ENCODE measurements at places on chromosomes 3 and 15. TPM values are rescaled to one million over a fixed set of nuclear protein-coding genes. Genes with fewer than 3 reads are reported as not detected.

GRCh38 chr15:39312984-39313383 is 267.9 kb upstream of the THBS1 start:
- H3K27ac ChIP-seq = no peak overlapping the region
- H3K27me3 ChIP-seq = no peaks in the 10 kb centered on the region
- H3K4me3 ChIP-seq = no peak overlapping the region
- H3K4me1 ChIP-seq = peaks cover 26% of the 10 kb centered on the region

- no peaks in the 10 kb centered on the region for H3K36me3 ChIP-seq
- peaks cover 39% of the 10 kb centered on the region for H3K27me3 ChIP-seq
- H3K27ac ChIP-seq = no peak within 1 kb of the TSS
- peak; percentile 49 for DNase-seq
- no peaks in the 10 kb centered on the region for H3K4me1 ChIP-seq
- 0 out of 2 replicates have a peak within 1 kb of the TSS, but pooled peaks have one; percentile 32 for H3K4me3 ChIP-seq
Observed at GRCh38 chr15:101489599-101490407, at the start of gene PCSK6. Gene PCSK6 (minus strand): TSS chr15:101489707. CDS start chr15:101489670, 37 bp downstream.

- H3K27ac ChIP-seq = no peak overlapping the region
- H3K4me3 ChIP-seq = no peak overlapping the region
- H3K27me3 ChIP-seq = no peaks in the 10 kb centered on the region
- H3K4me1 ChIP-seq = no peaks in the 10 kb centered on the region
- no peaks in the 10 kb centered on the region for H3K36me3 ChIP-seq
Observed at GRCh38 chr15:82031871-82032270, 13.9 kb downstream of the MEX3B start.

- no peak overlapping the region for H3K4me3 ChIP-seq
- peaks cover 56% of the 10 kb centered on the region for H3K4me1 ChIP-seq
- peak overlapping the region; percentile 95 for H3K27ac ChIP-seq
- 0 out of 2 replicates have a peak, but pooled peaks cover 4% of the 10 kb centered on the region for H3K36me3 ChIP-seq
- H3K27me3 ChIP-seq = no peaks in the 10 kb centered on the region
Observed at GRCh38 chr3:58384381-58385090, 49.1 kb downstream of the PDHB start.

GRCh38 chr3:23697416-23697815 is 108.3 kb upstream of the UBE2E1 start:
- no peak overlapping the region for H3K27ac ChIP-seq
- no peaks in the 10 kb centered on the region for H3K4me1 ChIP-seq
- no peaks in the 10 kb centered on the region for H3K36me3 ChIP-seq
- H3K27me3 ChIP-seq = no peaks in the 10 kb centered on the region
- H3K4me3 ChIP-seq = no peak overlapping the region

GRCh38 chr3:184359610-184360009 is 1.8 kb downstream of the CLCN2 start:
- no peaks in the 10 kb centered on the region for H3K27me3 ChIP-seq
- H3K36me3 ChIP-seq = no peaks in the 10 kb centered on the region
- H3K27ac ChIP-seq = no peak overlapping the region
- no peak for DNase-seq

GRCh38 chr15:67880651-67881182 is 40.9 kb upstream of the RNU6-1 start:
- DNase-seq = peak; percentile 26
- no peaks in the 10 kb centered on the region for H3K36me3 ChIP-seq
- H3K4me1 ChIP-seq = no peaks in the 10 kb centered on the region
- H3K27me3 ChIP-seq = no peaks in the 10 kb centered on the region

- no peak for DNase-seq
- H3K27ac ChIP-seq = no peak overlapping the region
- H3K27me3 ChIP-seq = no peaks in the 10 kb centered on the region
- H3K36me3 ChIP-seq = no peaks in the 10 kb centered on the region
- peaks cover 10% of the 10 kb centered on the region for H3K4me1 ChIP-seq
- H3K4me3 ChIP-seq = no peak overlapping the region
Observed at GRCh38 chr15:58380280-58380945, 51.4 kb upstream of the LIPC start.

- no peaks in the 10 kb centered on the region for H3K4me1 ChIP-seq
- no peaks in the 10 kb centered on the region for H3K27me3 ChIP-seq
- no peak overlapping the region for H3K27ac ChIP-seq
- no peak for DNase-seq
Observed at GRCh38 chr3:158101335-158102241, 4.6 kb downstream of the SHOX2 start.

- H3K4me1 ChIP-seq = peaks cover 12% of the 10 kb centered on the region
- peak; percentile 38 for DNase-seq
- no peak overlapping the region for H3K27ac ChIP-seq
- no peaks in the 10 kb centered on the region for H3K36me3 ChIP-seq
Observed at GRCh38 chr15:63166219-63166618, 8.9 kb upstream of the RPS27L start.

GRCh38 chr3:168030577-168030976 is 65.1 kb downstream of the GOLIM4 start:
- no peaks in the 10 kb centered on the region for H3K27me3 ChIP-seq
- peaks cover 12% of the 10 kb centered on the region for H3K4me1 ChIP-seq
- peaks cover 52% of the 10 kb centered on the region for H3K36me3 ChIP-seq

GRCh38 chr3:48548126-48548525 is 8.5 kb downstream of the PFKFB4 start:
- DNase-seq = no peak
- no peaks in the 10 kb centered on the region for H3K27me3 ChIP-seq
- no peaks in the 10 kb centered on the region for H3K36me3 ChIP-seq

- no peaks in the 10 kb centered on the region for H3K27me3 ChIP-seq
- H3K4me3 ChIP-seq = peak within 1 kb of the TSS; percentile 85
- H3K4me1 ChIP-seq = peaks cover 19% of the 10 kb centered on the region
- peaks cover 9% of the 10 kb centered on the region for H3K36me3 ChIP-seq
Observed at GRCh38 chr3:184361532-184361931, at the start of the genes CLCN2 and POLR2H. Gene CLCN2 (minus strand): TSS chr3:184361605. CDS start chr3:184361479, 126 bp downstream. Gene POLR2H (plus strand): TSS chr3:184361710. CDS start chr3:184363493, 1,783 bp downstream.

GRCh38 chr3:30648670-30649357 is 42.4 kb downstream of the TGFBR2 start:
- no peak overlapping the region for H3K27ac ChIP-seq
- H3K36me3 ChIP-seq = peaks cover 84% of the 10 kb centered on the region
- DNase-seq = no peak
- H3K4me3 ChIP-seq = no peak overlapping the region
- H3K27me3 ChIP-seq = no peaks in the 10 kb centered on the region
- H3K4me1 ChIP-seq = peaks cover 24% of the 10 kb centered on the region

GRCh38 chr15:77282333-77282732 is 137.6 kb downstream of the PEAK1 start:
- H3K27ac ChIP-seq = peak overlapping the region; percentile 71
- H3K4me3 ChIP-seq = 0 out of 2 replicates have a peak overlapping the region, but pooled peaks have one; percentile 5
- H3K27me3 ChIP-seq = no peaks in the 10 kb centered on the region
- peaks cover 31% of the 10 kb centered on the region for H3K36me3 ChIP-seq

GRCh38 chr3:193851428-193851847 is 258.4 kb downstream of the OPA1 start:
- no peak overlapping the region for H3K4me3 ChIP-seq
- H3K27ac ChIP-seq = no peak overlapping the region
- no peaks in the 10 kb centered on the region for H3K36me3 ChIP-seq
- DNase-seq = no peak
- H3K4me1 ChIP-seq = no peaks in the 10 kb centered on the region

DNA sequence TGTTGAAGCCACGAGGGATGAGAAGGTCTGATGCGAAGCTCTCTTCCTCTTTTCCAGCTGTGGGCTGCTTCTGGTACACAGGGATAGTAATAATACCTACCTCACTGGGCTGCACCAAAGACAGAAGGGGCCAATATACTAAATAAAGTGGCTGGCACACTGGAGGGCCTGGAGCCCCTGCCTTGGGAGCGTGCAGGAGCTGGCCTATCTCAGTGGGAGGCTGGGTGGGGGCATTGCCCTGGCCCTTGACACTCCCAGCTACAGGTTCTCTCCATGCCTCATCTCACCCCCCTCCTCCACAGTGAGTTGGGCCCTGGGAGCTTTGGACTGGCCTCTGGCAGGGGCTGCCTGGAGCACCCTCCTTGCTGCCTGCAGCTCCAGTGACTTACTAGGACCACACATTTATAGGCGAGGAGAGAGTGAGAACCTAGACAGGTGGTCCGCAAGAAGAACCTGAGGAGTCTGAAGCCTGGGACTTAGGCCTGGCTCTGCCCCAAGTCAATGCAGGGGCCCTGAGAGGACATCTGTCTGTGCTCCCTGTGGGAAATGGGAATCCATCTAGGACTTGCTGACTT is 1.6 kb downstream of the NOX5 start:
- H3K36me3 ChIP-seq = no peaks in the 10 kb centered on the region
- H3K27ac ChIP-seq = no peak overlapping the region
- peaks cover 20% of the 10 kb centered on the region for H3K4me1 ChIP-seq
- no peak overlapping the region for H3K4me3 ChIP-seq
- DNase-seq = no peak

GRCh38 chr15:77348511-77348910 is 71.4 kb downstream of the PEAK1 start:
- H3K27me3 ChIP-seq = no peaks in the 10 kb centered on the region
- no peak overlapping the region for H3K27ac ChIP-seq
- H3K4me3 ChIP-seq = no peak overlapping the region

DNA sequence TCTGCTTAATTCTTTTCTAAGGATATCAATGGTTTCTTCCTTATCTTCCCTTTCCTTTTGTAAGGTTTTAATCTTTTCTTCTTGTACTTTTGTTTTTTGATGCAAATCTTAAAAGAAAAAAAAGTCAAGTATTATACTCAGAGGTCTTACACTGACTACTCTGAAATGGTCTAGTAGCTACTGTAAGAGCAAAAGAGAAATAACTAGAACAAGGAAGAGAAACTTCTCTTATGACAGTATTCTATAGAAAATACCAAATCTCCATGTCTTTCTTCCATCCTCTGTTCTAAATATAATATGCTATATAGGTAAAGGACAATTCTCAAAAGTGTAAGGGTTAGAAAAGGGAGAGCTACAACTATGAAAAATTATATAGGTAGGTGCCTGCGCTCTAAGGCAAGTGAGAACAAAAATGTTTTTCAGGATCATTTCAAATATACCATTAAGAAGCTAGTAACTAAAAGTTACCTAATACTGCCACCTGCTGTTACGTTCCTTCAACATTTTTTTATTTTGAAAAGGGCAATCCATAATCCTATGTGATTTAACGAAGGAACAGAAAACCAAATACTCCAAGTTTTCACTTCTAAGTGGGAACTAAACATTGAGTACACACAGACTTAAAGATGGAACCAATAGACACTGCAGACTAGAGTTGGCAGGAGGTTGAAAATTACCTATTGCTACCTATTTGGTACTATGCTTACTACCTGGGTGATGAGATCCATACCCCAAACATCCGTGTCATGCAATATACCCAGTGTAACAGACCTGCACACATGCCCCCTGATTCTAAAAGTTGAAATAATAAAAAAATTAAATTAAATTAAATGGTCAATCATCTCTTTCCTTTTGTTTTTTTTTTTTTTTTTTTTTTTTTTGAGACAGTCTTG is 36.7 kb downstream of the CIP2A start:
- H3K4me3 ChIP-seq = no peak overlapping the region
- DNase-seq = peak; percentile 65
- peaks cover 8% of the 10 kb centered on the region for H3K4me1 ChIP-seq

DNA sequence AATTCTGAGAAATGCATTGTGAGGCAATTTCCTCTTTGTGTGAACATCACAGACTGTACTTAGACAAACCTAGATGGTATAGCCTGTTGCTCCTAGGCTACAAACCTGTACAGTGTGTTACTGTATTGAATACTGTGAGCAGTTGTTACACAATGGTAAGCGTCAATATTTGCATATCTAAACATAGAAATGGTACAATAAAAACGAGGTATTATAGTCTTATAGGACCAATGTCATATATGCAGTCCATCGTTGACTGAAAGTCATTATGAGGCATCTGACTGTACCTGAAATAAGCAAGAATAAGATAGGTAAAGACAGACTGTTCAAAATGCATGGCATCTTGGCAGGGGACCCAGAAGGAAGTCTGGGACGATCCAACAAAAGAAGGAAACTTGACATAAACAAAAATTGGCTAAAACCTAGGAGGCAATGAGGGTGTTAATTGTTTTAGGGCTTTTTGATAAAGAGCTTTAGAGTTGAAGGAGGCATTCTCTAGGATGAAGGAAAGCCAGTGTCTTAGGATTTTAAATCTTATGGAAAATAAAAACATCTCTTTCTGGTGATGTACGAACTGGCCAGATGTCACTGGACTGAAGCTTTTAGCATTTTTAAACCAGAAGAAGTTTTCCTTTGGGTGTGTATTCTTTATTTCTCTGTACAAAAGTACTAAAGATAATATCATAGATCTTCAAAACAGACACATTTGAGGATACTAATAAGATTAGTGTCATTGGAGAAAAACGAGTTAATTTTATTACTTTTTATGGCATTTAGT is 9.2 kb upstream of the SPRED1 start:
- H3K36me3 ChIP-seq = no peaks in the 10 kb centered on the region
- no peaks in the 10 kb centered on the region for H3K4me1 ChIP-seq
- DNase-seq = no peak
- no peak overlapping the region for H3K27ac ChIP-seq

The CDHR4 gene
- not detected for total RNA-seq

The TMEM212 gene
- total RNA-seq = not detected

The KLHL40 gene
- total RNA-seq = not detected

The RETNLB gene
- total RNA-seq = not detected

The FRG2C gene
- not detected for total RNA-seq

The UBAP1L gene
- total RNA-seq = 0.43 TPM

The CYP19A1 gene
- 0.76 TPM for total RNA-seq
